ENCODE measurements at places on chromosomes 6 and 20.

DNA sequence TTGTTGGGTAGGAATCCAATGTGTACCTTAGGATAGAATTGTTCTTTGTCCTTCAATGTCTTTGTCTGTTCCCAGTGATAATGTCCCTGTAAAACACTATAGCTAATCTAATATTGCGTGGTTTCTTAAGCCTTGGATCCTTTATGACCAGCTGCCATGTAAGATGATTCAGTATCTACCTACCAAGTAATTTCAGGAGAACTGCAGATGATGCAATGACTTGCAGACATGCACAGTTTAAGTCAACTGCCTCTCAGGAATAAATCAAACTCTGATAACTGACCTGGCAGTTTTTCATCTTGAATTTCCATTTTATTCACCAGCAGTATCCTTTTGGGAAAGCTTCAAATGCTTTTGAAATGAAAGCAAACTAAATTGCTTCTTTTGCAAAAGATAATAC, 157.8 kb downstream of the TPBG start:
- DNase-seq = no peak

GRCh38 chr6:82380566-82381185, 17.1 kb downstream of the TPBG start:
- DNase-seq = no peak

DNA sequence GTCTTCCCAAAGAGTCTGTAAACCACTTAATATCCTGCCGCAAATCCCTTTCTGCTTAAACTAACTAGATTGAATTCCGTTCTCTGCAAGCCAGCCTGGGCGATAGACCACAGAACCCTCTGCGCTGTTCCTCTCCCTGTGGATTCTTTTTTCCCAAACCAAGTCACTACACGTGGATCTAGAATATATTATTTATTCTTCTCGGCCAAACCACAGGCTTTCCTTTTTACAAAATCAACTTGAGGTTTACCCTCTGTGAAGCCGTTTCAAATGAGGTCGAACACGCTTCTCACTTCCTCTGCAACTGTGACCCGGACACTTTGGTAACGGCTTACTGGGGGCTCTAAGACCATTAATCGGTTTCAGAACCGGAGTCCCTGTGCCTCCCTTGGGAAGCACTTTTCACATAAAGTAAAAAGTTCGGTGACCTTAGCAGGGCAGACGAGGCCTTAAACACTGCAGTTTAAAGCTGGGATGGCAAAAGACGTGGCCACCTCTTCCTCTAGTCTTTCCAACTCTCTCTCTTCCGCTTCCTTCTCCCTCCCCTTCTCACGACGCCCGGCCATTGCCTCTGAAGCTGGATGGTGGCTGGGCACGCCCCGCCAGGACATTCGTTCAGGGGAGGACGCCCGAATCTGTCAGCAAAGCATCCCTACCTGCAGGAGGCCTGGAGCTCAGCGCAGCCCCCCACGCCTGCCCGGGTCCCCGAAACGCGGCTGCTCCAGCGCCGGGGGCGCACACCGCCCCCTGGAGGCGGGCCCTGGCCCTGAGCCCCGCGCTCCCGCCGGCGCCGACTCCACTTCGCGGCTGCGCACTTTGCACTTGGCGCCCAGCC, 55.0 kb upstream of the FOXC1 start:
- DNase-seq = peak; percentile 14

DNA sequence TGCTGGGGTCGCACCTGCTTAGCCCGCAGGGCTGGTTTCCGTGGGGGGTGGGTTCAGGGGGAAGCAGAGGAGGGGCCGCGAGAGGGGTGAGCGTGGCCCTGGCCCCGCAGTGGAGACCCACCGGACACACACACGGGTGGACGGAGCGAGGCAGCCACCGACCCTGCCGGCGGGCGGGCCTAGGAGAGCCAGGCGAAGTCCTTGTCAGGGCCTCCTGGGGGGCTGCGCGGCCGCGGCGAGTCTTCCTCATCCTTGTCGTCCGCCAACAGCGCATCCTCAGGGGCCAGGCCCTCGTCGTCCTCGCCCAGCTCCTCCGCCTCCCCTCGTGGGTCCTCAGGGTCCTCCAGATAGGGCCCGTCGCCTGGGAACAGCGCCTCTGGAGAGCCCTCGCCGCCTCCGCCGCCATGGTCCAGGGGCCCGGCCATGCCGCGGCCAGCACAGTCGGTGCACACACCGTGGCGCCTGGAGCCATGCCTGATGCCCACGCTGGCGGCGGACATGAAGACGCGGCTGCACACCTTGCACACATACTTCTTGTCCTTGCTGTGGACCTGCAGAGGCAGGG, 7.3 kb downstream of the SLC2A4RG start:
- DNase-seq = no peak

DNA sequence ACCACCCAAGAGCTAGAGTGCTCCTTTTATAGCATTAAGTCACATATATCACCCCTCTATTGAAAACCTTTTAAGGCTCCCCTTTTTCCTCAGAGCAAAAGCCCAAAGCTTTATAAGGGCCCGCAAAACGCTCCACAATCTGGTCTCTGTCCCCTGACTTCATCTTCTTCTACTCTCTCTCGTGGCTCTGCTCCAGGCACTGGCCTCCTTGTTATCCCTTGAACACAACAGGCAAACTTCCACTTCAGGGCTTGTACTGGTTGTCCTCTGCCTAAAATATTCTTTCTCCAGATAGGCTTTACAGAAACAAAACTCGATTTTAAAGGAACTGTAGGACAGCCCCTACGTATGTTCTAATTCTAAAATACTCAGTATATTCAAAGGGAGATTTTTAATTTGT, 44.0 kb upstream of the SPDEF start:
- DNase-seq = no peak

DNA sequence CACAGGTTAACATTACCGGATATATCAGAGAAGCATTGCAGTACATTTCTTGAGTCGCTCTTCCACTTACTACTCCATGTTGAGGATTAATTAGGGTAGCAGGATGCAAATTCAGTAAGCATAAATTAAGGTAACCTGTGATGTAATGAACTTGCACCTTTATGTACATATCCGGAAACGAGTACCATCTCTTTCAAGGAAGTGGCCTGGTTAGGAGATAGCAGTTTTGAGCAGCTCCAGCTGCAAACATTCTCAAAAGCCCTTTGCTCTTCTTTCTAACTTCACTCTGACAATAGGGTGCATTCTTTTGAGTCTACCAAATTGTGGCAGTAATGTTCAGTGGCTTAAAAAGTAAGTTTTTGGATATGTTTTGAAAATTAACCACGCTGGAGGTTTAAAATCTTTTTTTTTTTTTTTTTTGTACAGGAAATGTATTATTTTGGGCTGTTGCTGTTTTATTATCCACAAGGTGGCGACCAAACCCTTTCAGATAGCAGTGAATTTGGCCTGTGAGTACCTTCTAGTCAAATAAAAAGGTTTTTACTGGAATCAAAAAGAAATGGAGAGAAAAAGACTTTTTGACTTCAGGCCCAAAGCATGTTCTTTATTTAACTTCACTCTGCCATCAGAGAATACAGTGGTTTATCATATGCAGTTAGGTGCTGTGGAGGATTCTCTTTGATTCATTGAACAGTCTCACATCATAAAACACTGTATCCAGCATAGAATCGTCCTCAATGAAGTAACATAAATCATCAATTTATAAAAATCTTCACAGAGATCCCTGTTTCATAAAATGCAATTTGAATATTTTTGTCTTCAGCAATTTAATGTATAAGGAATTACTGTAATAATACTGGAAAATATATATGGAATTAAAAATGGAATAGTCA, 8.9 kb downstream of the FAM217B start:
- no peak for DNase-seq

DNA sequence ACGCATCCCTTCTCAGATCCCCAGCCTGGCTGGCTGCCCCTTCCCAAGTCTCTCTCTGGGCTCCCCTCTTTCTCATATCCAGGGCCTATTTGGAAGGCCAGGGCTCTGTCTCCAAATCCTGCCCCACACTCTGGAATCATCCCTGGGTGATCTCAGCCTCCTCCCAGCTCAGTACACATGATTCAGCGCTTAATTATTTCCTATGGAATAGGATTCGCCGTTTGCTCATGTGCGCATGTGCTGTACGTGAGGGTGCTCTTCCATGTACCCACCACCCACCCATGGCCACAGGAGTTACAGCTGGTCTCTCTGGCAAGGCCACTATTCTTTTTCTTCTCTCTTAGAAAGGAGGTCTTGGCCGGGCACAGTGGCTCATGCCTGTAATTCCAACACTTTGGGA, 81.7 kb upstream of the FOXP4 start:
- DNase-seq = no peak

GRCh38 chr6:135195522-135195921, 14.4 kb downstream of the MYB start:
- no peak for DNase-seq

DNA sequence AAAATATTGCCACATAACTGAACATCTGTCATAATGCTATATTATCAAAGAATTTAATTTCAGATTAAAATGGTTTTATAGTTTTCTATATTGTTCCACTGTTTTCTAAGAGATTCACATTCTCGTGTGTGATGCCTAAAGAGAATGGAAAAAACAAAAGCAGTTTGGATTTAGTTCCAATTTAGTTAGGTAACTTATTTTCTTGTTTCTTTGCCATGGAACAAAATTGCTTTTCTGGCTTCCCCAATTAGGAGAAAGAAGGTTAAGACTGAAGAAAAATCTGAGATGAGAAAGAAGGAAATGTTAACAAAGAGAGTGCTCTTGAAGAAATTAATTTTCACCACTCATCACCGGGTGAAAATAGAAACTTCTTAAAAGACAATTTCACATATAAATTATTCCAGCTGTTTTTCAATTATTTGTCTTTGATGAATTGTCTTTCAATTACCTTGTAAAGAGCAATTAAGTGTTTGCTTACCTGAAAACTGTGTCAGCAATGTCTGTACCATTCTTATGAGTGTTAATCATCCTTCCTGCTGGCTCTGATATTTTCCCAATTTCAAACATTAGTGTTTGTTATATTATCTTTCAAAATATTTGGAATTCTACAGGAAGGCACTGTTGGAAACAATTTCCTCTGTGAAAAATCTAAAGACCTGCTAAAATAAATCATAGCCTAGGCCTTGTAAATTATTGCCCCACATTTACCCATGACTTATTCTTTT, 19.5 kb downstream of the PHACTR2 start:
- DNase-seq = no peak

DNA sequence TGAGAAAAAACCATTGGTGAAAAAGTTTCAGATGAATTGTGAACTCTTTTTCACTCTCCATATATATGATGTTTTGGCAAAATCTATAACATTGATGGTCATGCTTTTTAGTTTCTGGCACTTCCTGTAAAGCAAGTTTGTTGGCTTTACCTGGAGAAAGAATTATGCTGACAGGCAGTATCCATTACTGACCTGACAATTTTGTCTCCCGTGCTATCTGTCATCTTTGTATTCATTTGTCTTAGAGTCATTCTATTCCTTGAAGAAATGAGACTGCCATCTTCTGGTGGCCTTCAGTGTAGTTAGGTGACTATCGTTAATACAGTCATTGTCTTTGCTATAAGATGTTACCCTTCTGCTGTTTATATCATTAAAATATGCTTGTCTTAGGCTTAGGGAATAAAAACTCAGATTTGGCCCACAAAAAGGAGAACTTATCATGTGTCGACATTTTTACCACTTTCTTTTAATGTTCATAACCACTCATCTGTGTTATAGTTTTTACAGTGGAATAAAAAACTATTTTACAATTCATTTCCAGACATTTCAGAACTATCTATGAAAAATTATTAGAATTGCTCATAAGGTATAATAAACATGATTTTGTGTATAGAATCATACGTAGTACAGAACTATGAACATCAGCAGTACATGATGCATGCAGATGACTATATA, 707.0 kb downstream of the EPM2A start:
- DNase-seq = no peak

DNA sequence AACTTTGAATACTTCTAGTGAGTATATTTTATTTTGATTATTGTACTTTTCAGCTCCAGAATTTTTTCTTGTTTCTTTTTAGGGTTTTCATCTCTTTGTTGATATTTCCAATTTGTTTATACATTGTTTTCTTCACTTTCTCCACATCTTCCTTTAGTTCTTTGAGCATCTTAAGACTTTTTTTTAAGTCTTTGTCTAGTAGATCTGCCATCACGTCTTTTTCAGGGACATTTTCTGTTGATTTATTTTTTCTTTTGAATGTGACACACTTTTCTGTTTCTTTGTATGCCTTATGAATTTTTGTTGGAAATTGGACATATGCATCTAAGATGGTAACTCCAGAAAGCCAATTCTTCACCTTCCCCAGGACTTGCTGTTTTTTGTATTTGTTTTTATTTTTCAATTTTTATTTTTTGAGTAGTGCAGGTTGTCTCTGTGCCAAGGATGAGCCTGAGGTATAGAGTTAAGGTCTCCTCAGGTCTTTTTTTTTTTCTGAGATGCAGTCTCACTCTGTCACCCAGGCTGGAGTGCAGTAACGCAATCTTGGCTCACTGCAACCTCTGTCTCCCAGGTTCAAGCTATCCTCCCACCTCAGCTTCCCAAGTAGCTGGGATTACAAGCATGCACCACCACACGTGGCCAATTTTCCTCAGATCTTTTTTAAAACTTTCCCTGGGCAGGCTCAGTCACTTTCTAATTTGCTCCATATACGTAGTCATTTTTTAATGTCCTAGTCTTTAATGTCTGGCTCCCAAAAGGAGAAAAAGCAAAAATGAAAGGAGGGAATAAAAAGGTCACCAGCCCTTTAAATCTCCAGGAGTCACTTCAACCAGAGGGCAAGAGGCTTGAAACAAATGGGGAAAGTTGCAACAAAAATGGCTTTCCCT, 6.7 kb upstream of the CMTR1 start:
- DNase-seq = no peak

- DNase-seq = no peak
Observed at GRCh38 chr6:13447949-13448724, 39.3 kb downstream of the GFOD1 start.

GRCh38 chr6:165876588-165876987, 213.5 kb upstream of the PDE10A start:
- DNase-seq = no peak

- no peak for DNase-seq
Observed at GRCh38 chr20:4774207-4774606, 52.5 kb downstream of the PRND start.

GRCh38 chr6:2852921-2853322, 11.3 kb upstream of the SERPINB1 start:
- no peak for DNase-seq

GRCh38 chr6:157228426-157229131, 94.7 kb downstream of the TMEM242 start:
- no peak for DNase-seq

DNA sequence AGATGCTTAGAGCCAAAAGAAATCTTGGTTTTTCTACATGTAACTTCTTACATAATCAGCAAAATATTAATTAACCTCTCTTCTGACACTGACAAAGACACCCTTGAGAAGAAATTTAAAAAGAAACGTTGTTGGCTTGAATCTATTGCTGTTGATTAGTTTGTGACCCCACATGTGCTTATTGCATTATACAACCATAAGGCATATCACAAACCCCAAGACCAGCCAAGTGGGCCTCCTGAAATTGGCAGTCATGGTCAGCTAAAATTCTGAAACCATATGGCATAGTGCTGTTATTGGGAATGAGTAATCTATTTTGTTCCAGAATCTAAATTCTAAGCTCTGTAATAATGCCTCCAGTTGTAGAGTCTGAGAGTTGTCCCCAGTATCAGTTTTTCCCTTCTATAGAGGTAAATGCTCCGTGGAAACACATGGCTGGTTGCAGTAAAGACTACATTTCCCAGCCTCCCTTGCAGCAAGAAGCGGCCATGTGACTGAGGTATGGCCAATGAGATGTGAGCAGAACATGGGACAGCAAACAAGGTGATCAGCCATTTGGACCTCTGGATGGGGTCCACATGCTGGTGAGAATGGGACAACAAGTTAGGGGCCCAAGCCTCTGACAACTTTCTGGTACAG, 42.3 kb upstream of the PTPN1 start:
- no peak for DNase-seq

Measured in memory B cell (primary cell).